Mesendoderm (in vitro differentiated cells): ENCODE measurements at places on chromosomes 6 and 20.
A peak's percentile ranks its signal among the peaks of the same experiment; 100 is the strongest.

DNA sequence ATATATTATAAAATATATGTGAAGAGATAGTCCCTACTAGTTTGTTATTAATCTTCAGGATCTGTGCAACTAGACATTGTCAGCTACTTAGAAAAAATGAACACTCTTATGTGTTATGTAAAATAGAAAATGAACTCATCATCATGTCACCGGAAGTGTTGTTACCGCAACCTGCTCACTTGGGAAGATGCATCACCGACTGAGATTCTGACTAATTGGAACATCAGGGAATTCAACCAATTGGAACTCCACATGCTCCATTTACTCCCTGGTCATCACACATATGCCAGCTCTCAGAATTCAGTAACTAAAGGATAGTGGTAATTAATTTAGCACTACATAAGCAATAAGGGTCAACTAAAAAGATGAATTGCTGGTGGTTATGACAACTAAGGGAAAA is 16.7 kb upstream of the B3GAT2 start:
- no peaks in the 10 kb centered on the region for H3K4me1 ChIP-seq
- no peak overlapping the region for H3K27ac ChIP-seq
- no peak overlapping the region for H3K4me3 ChIP-seq
- no peaks in the 10 kb centered on the region for H3K36me3 ChIP-seq

- H3K4me3 ChIP-seq, result no peak overlapping the region
- no peak overlapping the region for H3K27ac ChIP-seq
- H3K27me3 ChIP-seq, result no peaks in the 10 kb centered on the region
- peak; percentile 88 for DNase-seq
These were observed 291.2 kb upstream of the ADGRB3 start for GRCh38 chr6:68343901-68344300.

- H3K27me3 ChIP-seq, result no peaks in the 10 kb centered on the region
- H3K36me3 ChIP-seq, result no peaks in the 10 kb centered on the region
- no peaks in the 10 kb centered on the region for H3K4me1 ChIP-seq
These were observed 25.1 kb upstream of the ENPP1 start for GRCh38 chr6:131782764-131783163.

- H3K4me1 ChIP-seq, result peaks cover 13% of the 10 kb centered on the region
- H3K4me3 ChIP-seq, result no peak overlapping the region
- H3K27ac ChIP-seq, result peak overlapping the region; percentile 46
- DNase-seq, result peak; percentile 91
These were observed 84.3 kb upstream of the TAB2 start for GRCh38 chr6:149233056-149233715.

GRCh38 chr6:15429141-15430110 is 183.6 kb downstream of the JARID2 start:
- peaks cover 44% of the 10 kb centered on the region for H3K4me1 ChIP-seq
- no peaks in the 10 kb centered on the region for H3K27me3 ChIP-seq
- no peak overlapping the region for H3K4me3 ChIP-seq
- no peaks in the 10 kb centered on the region for H3K36me3 ChIP-seq
- DNase-seq, result peak; percentile 73

DNA sequence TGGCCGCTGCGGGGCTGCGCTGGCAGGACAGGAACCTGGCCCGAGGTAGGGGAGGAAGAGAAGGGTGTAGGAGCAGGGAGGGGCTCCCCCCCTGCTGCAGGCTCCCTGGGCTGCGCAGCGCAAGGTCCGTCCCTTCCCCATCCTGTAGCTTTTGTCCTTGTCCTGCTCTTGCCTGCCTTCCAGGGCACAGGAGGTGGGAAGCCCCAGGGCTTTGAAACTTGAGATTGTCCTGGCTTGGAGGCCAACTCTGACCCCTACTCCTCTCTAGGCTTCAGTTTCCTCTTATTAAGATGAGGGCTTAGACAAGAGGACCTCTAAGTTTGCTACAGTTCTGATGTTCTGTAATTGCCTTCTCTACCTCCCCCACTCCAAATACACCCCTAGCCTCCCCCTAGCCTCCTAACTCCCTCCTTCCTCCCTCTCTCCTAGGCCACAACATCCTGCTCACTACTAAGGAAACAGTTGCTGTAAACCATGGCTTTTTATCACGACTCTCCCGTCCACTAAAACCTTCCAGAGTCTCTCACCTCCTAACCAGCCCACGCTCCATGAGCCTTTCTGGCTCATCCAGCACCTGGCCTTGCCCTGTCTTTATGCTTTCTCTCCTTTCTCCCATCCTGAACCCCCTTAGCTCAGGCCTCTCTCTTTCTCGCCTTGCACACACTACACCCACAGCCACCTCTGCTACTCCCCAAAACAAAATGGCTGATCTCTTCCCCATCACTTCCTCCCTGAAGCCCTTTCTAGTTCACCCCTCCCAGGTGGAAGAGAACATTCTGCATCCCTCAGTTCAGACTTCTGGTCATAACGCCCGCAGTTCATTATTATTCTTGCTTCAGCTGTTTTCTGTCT is 10.2 kb downstream of the UNC5CL start:
- H3K27me3 ChIP-seq, result no peaks in the 10 kb centered on the region
- H3K4me3 ChIP-seq, result peak overlapping the region; percentile 31
- peaks cover 8% of the 10 kb centered on the region for H3K4me1 ChIP-seq
- no peaks in the 10 kb centered on the region for H3K36me3 ChIP-seq
- H3K27ac ChIP-seq, result peak overlapping the region; percentile 41
- peak; percentile 79 for DNase-seq

DNA sequence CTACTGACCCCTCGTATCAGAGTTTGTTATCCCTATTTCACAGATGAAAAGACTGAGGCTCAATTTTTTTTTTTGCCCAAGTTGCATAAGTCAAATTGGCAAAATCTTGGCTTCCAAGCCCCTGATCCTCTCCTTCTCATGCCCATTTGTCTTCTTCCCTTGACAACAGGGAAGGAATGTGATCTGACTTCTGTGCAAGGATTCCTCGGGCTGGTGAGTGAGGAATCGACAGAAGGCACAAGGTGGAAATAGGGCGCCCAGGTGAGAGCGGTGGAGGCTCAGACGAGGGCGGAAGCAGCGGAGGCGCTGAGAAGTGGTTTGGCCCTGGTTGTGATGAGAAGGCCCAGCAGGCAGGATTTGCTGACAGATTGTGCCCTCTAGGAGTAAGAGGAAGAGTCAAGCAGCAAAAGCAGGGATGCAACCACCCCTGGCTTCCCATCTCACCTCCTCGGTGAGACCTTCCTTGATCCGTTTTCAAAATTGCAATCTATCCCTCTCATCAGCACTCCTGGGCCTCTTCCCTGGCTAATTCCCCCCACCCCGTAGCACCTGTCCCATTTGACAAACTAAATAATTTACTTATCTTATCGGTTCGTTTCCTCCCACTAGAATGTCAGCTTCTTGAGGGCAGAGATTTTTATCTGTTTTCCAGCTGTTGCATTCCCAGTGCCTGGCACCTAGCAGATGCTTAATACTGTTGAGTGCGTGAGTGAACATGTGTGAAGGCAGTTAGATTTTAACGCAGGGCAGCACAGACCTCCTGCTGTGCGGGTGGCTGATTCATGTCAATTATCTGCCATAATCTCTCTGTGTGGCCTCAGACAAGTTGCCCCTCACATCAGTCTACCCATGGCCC is 3.7 kb upstream of the SIRPA start:
- no peaks in the 10 kb centered on the region for H3K4me1 ChIP-seq
- no peaks in the 10 kb centered on the region for H3K36me3 ChIP-seq
- no peaks in the 10 kb centered on the region for H3K27me3 ChIP-seq
- H3K4me3 ChIP-seq, result no peak overlapping the region

DNA sequence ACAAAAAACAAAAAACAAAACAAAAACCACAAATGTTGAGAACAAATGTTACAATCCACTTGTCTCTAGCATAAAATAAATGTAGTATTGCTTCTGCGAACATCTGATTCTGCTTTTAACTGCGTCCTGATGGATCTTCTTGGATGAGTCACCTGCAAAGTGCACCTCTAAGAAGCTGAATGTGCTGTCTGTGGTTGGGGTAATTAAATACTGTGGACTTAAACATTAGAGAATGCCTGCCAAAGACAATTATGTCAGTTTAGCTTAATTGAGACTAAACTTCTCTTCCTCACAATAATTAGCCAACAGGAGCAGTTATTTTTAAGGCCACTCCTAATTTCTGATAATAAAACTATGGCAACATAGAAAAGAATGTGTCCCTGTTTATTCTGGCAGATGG is 253.4 kb downstream of the PHACTR1 start:
- no peak overlapping the region for H3K4me3 ChIP-seq
- H3K4me1 ChIP-seq, result no peaks in the 10 kb centered on the region
- DNase-seq, result no peak
- H3K36me3 ChIP-seq, result no peaks in the 10 kb centered on the region
- no peaks in the 10 kb centered on the region for H3K27me3 ChIP-seq

DNA sequence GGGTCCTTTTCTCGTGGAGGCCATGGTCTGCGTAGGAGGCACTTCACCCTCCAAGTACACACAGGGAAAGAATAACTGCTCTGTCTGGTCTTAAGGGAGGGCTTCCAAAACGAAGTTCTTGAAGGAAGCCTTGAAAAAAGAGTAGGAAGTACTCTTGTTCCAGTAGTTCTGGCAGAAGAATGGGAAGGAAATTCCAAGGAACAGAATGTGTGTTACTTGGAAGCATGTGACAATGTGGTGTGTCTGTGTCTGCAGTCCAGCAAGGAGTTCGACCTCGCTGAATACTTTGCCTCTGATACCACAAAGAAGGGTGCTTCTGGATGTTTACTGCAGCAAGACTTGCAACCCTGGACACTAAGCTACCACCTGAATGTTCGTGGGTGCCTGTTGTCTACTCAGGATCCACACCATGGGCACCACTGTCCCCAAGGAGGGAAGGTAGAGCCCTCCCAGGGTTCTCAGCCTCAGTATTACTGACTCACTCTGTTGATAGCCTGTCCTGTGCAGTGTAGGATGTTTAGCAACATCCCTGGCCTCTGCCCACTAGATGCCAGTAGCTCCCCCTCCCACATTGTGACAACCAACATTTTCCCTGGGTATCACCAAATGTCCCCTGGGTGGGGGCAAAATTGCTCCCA is 471.6 kb upstream of the CDH4 start:
- H3K27ac ChIP-seq, result no peak overlapping the region
- H3K36me3 ChIP-seq, result no peaks in the 10 kb centered on the region

GRCh38 chr20:58407966-58408557 is 19.0 kb downstream of the VAPB start:
- no peak overlapping the region for H3K4me3 ChIP-seq
- DNase-seq, result no peak
- H3K27me3 ChIP-seq, result no peaks in the 10 kb centered on the region
- H3K4me1 ChIP-seq, result peaks cover 4% of the 10 kb centered on the region
- H3K36me3 ChIP-seq, result no peaks in the 10 kb centered on the region

DNA sequence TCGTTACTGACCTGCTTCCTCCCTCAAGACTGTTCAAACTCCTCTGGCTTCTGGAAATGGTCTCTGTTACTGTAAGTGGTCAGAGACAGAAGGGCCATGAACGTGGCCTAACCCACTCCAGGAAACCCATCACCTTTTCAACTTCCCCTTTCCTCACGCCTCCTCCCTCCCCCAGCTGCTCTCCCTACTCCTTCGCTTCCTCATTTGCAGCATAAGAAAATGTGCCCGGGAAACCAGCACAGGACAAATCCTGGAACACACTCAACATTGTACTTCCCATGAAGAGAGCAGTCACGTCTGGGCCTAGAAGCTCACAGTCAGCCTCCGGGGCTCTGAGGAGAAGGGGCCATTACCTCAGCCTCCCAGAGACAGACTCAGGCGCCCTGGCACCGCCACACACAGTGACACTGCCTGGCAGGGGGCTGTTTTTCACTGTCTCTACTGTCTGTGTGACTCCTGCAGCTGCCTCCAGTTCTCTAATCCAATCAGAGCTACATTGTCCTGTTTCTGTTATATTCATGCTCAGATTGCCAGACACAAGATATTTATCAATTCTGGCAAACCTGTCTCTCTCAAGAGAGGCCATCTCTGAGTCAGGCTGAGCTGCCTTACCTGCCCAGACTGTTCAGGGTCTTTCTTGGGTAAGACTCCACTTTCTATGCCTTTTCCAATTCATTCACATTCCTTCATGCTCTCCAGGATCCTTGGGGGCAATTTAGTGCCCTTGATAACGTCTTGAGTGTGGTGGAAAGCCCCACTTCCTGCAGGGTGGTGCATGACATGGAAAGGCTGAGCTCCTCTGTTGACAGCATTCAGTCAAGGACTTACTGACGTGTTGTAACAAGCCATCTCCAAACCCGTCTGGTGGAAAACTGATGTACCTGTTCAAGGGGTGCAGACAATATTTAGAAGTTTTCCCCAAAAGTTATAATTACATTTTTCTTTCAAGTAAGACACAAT is 242.2 kb downstream of the HIVEP2 start:
- H3K36me3 ChIP-seq, result no peaks in the 10 kb centered on the region
- H3K27ac ChIP-seq, result no peak overlapping the region
- H3K27me3 ChIP-seq, result no peaks in the 10 kb centered on the region
- H3K4me1 ChIP-seq, result peaks cover 16% of the 10 kb centered on the region

GRCh38 chr20:13610184-13610583 is 28.5 kb downstream of the TASP1 start:
- no peak overlapping the region for H3K27ac ChIP-seq
- peak; percentile 51 for DNase-seq
- no peaks in the 10 kb centered on the region for H3K27me3 ChIP-seq
- no peaks in the 10 kb centered on the region for H3K4me1 ChIP-seq
- no peak overlapping the region for H3K4me3 ChIP-seq

DNA sequence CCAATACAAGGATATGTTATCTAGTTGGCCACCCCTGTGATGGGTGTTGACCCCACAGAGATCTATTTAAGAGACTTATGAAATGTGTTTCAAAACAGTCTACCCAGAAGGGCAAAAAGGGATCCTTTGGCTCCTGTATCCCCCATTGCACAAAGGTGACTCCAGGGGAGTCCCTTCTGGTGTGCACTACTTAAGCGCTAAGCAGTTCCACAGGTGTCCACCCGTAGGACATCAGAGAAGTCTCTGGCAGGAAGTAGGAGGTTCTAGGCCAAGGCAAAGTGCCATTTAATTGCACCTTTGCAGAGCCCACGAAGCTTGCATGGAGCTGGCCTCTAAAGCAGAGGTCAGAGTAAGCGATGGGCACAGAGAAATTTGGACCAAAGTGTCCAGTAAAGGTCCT is 147.7 kb downstream of the MRPL14 start:
- no peak for DNase-seq
- H3K4me1 ChIP-seq, result no peaks in the 10 kb centered on the region
- H3K27ac ChIP-seq, result no peak overlapping the region
- no peak overlapping the region for H3K4me3 ChIP-seq

- no peak overlapping the region for H3K27ac ChIP-seq
- no peak for DNase-seq
- H3K4me3 ChIP-seq, result no peak overlapping the region
These were observed 17.7 kb downstream of the TGM6 start for GRCh38 chr20:2398449-2398848.

GRCh38 chr6:24836109-24836508 is 37.4 kb upstream of the ARMH2 start:
- DNase-seq, result no peak
- no peak overlapping the region for H3K27ac ChIP-seq
- H3K27me3 ChIP-seq, result no peaks in the 10 kb centered on the region
- H3K4me3 ChIP-seq, result no peak overlapping the region
- no peaks in the 10 kb centered on the region for H3K4me1 ChIP-seq
- no peaks in the 10 kb centered on the region for H3K36me3 ChIP-seq
